ENCODE measurements at places on chromosomes 13 and 19. TPM values are rescaled to one million over a fixed set of nuclear protein-coding genes. Genes with fewer than 3 reads are reported as not detected.

The CTU1 gene
- polyA plus RNA-seq: 16.4 TPM

The TNFSF13B gene
- polyA plus RNA-seq: 0.50 TPM

The MAP3K10 gene
- 18.3 TPM for polyA plus RNA-seq

The ZSCAN5C gene
- not detected for polyA plus RNA-seq

The NBEA gene
- polyA plus RNA-seq: 55.8 TPM

The STOML3 gene
- polyA plus RNA-seq: not detected

The ZNF221 gene
- polyA plus RNA-seq: 7.4 TPM

The ATP13A1 gene
- polyA plus RNA-seq: 51.6 TPM

The UPF3A gene
- 245 TPM for polyA plus RNA-seq

The HNRNPM gene
- polyA plus RNA-seq: 91.7 TPM

Measured in neural cell (in vitro differentiated cells).